ENCODE measurements at places on chromosomes 6 and 20. TPM values are rescaled to one million over a fixed set of nuclear protein-coding genes. Genes with fewer than 3 reads are reported as not detected.

Gene PSMA7
- total RNA-seq: 577 TPM

Gene BEND6
- total RNA-seq: 1.3 TPM

Gene CLVS2
- total RNA-seq: 0.15 TPM

Gene TFAP2C
- 16.3 TPM for total RNA-seq

Gene SFTA2
- total RNA-seq: not detected

All from A549 treated with GW870086 at 1 μM for 4 hours (cell line).